ENCODE measurements at places on chromosomes 12 and 14.

DNA sequence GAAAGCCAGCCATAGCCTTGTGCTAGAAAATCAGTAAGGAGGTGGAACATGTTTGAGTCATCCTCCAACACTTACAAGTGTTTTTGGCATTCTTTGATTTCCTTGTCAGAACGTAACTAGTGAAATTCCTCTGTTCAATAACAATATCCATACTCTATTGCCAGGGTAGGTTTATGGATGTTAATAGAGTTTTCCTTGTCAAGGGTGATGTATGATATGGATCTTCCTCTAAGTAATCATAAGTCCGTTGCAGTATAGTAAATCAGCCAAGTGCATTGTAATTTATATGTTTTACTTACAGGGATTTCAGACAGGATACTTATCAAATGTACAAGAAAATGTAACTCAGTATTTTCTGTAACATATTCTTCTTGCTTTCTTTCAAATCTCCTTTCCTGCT, 19.4 kb downstream of the NAV3 start:
- DNase-seq = no peak

- no peak for DNase-seq
Observed at GRCh38 chr12:92650228-92650822, 52.5 kb upstream of the PLEKHG7 start.

GRCh38 chr14:77622366-77622961, 6.0 kb upstream of the SPTLC2 start:
- no peak for DNase-seq

DNA sequence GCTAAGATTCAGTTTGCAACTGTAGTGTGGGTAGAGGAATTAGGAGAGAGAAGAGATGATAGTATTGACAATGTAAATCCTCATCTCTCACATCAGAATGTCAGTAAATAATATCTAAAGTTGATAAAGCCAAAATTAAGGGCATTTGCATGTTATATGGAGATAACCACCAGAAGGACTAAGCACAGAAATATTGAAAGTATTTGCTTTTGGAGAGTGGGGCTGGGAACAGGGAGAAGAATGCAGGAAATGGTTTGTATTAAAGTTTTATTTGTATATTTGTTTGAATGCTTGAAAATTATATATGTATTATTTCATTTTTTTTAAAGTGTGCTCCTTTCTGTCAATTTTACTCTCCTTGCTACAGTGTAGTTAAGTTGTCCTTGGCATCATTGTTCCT, 491.4 kb downstream of the APAF1 start:
- no peak for DNase-seq

DNA sequence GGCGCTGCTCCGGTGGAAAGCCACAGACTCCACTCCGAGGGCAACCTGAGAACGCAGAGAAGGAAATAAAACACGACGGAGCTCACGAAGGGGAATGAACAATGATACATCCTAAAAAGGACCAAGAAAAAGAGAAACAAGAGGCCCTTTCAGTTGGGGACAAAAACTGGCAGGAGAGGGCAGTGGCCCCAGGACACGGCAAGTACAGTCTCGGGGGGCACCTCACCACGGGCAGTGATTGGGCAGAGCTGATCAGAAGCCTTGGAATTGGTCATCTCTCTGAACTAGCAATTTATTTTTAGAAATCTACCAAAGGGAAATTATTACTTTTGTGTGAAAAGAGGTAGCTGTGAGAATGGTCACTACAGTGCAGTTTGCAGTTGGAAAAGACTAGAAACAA, 27.9 kb downstream of the CCDC92 start:
- no peak for DNase-seq

- DNase-seq = no peak
Observed at GRCh38 chr14:43729143-43729542, 777.9 kb downstream of the FSCB start.

- DNase-seq = no peak
Observed at GRCh38 chr14:21210023-21210422, 54.2 kb upstream of the OR5AU1 start.

GRCh38 chr12:121983536-121984210, 38.0 kb upstream of the BCL7A start:
- DNase-seq = no peak

DNA sequence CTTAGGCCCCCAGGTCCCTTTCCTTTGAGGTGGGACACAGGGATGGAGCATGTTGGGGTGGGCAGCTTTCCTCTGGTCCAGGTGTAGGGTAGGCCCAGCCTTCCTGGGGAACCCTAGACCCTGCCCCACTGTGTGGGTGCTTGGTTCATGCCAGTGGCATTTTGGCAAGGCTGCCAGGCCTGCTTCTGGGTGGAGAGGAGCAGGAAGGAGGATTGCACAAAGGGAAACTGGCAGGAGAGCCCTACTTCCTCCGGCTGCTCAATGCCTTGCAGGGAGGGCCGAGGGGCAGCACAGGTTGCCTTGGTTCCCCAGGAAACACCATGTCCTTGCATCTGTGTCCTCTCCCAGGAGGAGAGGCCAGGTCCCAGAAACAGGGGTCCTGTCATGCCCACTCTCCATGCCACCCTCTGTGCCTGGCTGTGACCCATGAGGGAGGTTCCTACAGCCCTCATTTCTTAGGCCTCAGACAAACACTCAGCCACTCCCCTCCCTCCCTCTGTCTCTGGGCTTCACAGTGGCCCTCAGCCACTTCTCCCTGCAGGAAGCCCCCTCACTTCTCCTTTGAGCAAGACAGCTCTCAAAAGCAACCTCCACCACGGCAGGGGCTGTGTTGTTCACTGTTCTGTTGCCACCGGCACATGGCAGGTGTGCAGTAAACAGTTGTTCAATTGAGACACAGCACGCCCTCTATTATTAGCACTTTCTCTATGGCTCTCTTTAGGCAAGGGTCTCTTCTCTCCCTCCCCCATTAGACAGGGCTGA, 6.8 kb upstream of the KRT80 start:
- no peak for DNase-seq

GRCh38 chr12:113067987-113068935, 11.7 kb downstream of the DTX1 start:
- no peak for DNase-seq

DNA sequence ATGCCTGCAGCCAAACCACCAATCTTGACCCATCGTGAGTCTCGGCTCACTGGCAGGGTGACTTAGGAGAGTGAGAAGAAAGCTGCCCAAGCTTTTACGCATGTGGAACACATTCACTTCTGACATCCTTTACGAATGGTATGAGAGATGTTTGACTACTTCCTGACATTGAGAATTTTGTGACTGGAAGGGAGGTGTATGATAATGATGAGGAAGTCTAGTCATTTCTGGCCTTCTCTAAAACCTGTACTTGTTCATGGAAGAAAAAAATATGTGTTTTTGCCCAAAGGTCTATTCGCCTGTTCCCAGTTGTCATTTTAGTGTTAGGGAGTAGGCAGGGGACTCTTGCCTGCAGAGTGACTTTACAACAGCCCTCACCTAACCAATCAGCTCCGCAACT, 227.2 kb upstream of the ATP2B1 start:
- no peak for DNase-seq

GRCh38 chr14:94310248-94310647, 12.9 kb downstream of the SERPINA6 start:
- no peak for DNase-seq

- DNase-seq = no peak
Observed at GRCh38 chr14:69667938-69668335, 56.5 kb downstream of the SUSD6 start.

DNA sequence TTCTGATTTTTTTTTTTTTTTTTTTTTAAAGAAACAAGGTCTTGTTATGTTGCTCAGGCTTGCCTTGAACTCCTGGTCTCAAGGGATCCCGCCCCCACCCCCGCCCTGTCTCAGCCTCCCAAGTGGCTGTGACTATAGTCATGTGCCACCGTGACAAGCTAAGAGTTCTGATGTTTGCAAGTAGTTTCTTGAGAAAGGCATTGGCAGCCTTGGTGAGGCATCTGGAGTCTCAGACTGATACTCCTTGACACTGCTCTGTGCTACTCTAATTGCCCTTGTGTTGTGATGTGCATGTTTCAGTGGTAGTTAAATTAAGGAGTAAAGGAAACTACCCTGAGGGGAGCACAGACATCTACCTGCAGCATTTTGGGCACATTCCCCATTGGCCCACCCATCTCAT, 46.2 kb upstream of the OR4E1 start:
- DNase-seq = no peak

- no peak for DNase-seq
Observed at GRCh38 chr12:3157581-3158323, 80.6 kb downstream of the TSPAN9 start.

GRCh38 chr12:120538281-120539156, 4.4 kb downstream of the RNF10 start:
- peak; percentile 92 for DNase-seq

DNA sequence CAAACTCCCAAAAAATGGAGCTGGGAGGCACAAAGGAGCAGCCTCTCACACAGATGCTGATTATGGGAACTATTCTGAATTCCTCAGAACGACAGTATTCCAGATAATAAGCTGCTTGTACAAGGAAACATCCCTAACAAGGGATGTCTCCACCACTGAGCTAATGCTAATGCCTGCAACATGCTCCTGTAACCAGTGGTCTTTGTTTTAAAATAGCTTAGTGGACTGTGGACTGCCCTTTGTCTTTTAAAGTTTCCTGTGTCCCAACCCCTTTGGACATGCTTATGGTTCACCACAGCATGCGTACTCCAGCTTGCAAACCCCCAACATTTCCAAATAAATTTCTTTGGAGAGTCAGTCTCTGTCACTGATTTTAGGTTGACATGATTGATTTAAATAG, 16.4 kb upstream of the PITPNM2 start:
- DNase-seq = no peak

DNA sequence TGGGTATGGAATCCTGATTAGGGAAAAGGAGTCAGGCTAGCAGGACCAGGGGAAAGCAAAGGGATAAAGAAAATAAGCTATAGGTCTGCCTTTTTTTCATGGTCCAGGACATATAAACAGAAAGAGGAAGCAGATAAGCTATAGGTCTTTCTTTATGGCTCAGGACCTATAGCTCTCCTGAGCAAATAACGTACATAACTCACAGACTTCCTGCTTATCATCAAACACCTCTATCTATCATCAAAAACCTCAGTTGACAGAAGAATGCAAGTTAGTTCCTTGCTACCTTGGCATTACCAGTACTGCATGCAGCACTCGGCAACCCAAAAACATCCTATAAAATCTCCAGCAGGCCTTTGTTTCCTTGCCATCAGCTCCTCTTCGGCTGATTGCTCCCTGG, 238.7 kb upstream of the OR4E1 start:
- DNase-seq = no peak

DNA sequence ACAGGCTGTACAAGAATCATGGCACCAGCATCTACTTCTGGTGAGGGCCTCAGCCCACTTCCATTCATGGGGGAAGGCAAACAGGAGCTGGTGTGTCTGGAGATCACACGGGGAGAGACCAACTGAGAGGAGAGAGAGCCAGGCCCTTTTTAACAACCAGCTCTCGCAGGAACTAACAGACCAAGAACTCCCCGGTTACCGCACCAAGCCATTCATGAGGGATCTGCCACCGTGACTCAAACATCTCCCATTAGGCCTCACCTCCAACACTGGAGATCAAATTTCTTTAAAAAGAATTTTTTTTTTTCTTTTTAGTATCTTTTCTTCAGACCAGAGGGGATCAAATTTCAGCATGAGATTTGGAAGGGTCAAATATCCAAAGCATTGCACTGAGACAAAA, 16.7 kb upstream of the AQP2 start:
- no peak for DNase-seq

All from RPMI8226 (cell line).